ENCODE measurements at places on chromosomes 2 and 18.

DNA sequence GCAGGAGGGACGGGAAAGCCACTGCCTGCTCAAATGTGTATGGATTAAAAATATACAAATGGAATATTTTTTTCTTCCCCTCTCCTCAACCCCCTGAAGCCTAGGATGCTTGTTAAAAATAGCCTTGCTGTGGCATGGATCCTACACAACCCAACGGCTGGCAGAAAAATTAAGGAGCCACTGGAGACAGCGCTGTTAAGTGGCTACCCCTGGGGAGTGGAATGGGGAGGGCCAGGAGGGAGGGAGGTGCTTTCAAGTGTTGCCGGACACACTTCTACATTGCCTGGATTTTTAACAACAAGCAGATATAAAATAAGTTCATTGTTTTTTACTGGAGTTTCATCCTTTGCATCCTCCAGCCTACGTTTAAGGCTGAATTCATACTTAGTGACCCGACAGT lies 66.6 kb downstream of the ZBTB7C start:
- H3K36me3 ChIP-seq = no peaks in the 10 kb centered on the region
- no peaks in the 10 kb centered on the region for H3K27me3 ChIP-seq
- H3K4me3 ChIP-seq = peak overlapping the region; percentile 48
- H3K27ac ChIP-seq = peak overlapping the region; percentile 78
- no peak for DNase-seq

DNA sequence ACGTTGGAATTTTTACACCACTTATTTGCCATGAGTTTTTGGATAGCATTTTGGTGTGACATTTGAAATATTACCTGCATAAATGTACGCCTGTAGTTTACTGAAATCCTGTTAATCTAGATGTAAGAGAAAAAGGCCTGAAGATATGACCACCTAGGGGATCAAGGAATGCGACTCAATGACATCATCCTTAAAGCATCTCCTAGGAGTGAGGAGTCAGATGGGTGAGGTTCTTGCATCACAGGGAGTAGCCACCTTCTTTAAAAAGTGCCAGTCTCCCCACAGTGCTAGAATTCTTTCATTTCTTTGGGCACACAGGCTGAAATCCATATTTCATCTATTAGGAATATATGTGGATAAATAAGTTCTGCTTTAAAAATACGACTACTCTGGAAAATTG lies 34.5 kb downstream of the ADCYAP1 start:
- no peaks in the 10 kb centered on the region for H3K27me3 ChIP-seq
- DNase-seq = no peak
- no peak overlapping the region for H3K27ac ChIP-seq
- no peaks in the 10 kb centered on the region for H3K4me1 ChIP-seq
- H3K4me3 ChIP-seq = no peak overlapping the region
- H3K36me3 ChIP-seq = no peaks in the 10 kb centered on the region

GRCh38 chr2:189109921-189110397 lies 69.6 kb downstream of the COL5A2 start:
- H3K36me3 ChIP-seq = no peaks in the 10 kb centered on the region
- DNase-seq = no peak
- no peak overlapping the region for H3K27ac ChIP-seq
- H3K4me1 ChIP-seq = peaks cover 27% of the 10 kb centered on the region

GRCh38 chr18:6666012-6666685 lies 63.4 kb upstream of the ARHGAP28 start:
- H3K36me3 ChIP-seq = no peaks in the 10 kb centered on the region
- H3K4me3 ChIP-seq = no peak overlapping the region
- H3K4me1 ChIP-seq = no peaks in the 10 kb centered on the region
- no peak overlapping the region for H3K27ac ChIP-seq
- no peak for DNase-seq

DNA sequence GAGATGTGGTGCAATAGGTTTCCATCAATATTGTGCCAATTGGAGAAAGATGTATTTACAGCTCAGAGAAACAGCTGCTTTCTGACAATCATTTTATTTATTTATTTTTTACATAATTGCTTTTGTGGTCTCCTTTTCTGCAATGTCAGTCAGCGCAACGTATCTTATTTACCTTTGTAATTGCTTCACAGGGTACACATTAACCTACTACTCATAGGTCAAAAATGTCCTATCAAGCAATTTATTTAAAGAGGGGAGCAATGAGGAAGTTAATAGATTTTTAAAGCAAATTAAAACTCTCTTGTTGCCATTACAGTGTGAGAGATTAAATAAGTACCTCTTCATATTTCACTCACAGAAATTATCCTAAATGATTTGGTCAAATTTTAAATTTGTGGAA lies 291.0 kb downstream of the CALCRL start:
- no peak overlapping the region for H3K4me3 ChIP-seq
- no peaks in the 10 kb centered on the region for H3K36me3 ChIP-seq
- no peaks in the 10 kb centered on the region for H3K4me1 ChIP-seq

- no peak overlapping the region for H3K4me3 ChIP-seq
- DNase-seq = no peak
- no peaks in the 10 kb centered on the region for H3K36me3 ChIP-seq
- H3K27ac ChIP-seq = no peak overlapping the region
- no peaks in the 10 kb centered on the region for H3K27me3 ChIP-seq
Measured at GRCh38 chr2:164504253-164504652, 117.0 kb downstream of the GRB14 start.

GRCh38 chr2:69390471-69390870 lies 3.4 kb upstream of the GFPT1 start:
- DNase-seq = no peak
- no peak overlapping the region for H3K4me3 ChIP-seq
- H3K27ac ChIP-seq = no peak overlapping the region
- H3K4me1 ChIP-seq = no peaks in the 10 kb centered on the region
- H3K36me3 ChIP-seq = peaks cover 6% of the 10 kb centered on the region
- H3K27me3 ChIP-seq = no peaks in the 10 kb centered on the region

DNA sequence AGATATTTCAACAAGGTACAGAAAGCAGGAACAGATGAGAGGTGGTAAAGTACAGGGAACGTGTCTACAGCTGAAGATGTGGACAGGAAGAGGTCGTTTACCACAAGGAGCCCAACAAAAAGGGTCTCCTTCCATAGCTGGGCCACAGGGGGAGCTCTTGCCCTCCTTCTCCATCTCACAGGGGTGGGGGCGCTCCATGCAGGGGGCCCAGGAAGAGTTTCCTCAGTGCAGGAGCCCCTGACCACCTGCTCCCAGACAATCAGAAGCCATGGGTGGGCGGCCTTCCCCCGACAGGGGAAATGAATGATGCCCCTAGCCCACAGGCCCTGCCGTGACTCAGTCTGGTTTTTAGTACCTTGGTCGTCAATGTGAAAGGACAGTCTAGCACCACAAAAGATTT lies 163.6 kb upstream of the ZNF516 start:
- no peak overlapping the region for H3K27ac ChIP-seq
- H3K27me3 ChIP-seq = no peaks in the 10 kb centered on the region
- H3K36me3 ChIP-seq = no peaks in the 10 kb centered on the region
- no peak overlapping the region for H3K4me3 ChIP-seq

DNA sequence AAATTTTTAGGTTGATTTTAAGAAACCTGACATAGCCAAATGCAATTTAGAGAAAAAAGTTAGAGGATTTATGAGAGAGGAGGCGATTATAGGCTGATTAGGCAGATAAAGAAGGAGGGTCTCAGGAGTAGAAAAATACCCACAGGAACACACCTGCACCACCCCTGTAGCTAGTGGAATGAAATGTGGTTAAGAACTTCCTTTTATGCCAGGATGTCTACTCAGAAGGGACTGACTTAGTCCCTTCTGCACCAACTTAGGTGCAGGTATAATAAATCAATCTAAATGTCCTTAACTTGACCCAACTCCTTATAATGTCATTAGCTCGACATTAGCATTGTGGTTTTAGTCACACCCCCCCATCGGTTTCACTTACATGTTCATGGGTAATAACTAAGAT lies 1274.5 kb upstream of the TMEFF2 start:
- no peak overlapping the region for H3K27ac ChIP-seq
- DNase-seq = no peak
- H3K36me3 ChIP-seq = no peaks in the 10 kb centered on the region

- no peaks in the 10 kb centered on the region for H3K27me3 ChIP-seq
- H3K4me3 ChIP-seq = no peak overlapping the region
- peaks cover 28% of the 10 kb centered on the region for H3K36me3 ChIP-seq
Measured at GRCh38 chr18:79447703-79448367, 52.1 kb downstream of the NFATC1 start.

GRCh38 chr18:80198994-80199748 lies 48.1 kb downstream of the PARD6G start:
- no peaks in the 10 kb centered on the region for H3K27me3 ChIP-seq
- no peaks in the 10 kb centered on the region for H3K36me3 ChIP-seq
- no peak overlapping the region for H3K27ac ChIP-seq
- H3K4me1 ChIP-seq = no peaks in the 10 kb centered on the region

GRCh38 chr2:8402222-8402621 lies 279.6 kb upstream of the ID2 start:
- no peak overlapping the region for H3K27ac ChIP-seq
- no peak for DNase-seq
- H3K4me3 ChIP-seq = no peak overlapping the region
- H3K4me1 ChIP-seq = no peaks in the 10 kb centered on the region

DNA sequence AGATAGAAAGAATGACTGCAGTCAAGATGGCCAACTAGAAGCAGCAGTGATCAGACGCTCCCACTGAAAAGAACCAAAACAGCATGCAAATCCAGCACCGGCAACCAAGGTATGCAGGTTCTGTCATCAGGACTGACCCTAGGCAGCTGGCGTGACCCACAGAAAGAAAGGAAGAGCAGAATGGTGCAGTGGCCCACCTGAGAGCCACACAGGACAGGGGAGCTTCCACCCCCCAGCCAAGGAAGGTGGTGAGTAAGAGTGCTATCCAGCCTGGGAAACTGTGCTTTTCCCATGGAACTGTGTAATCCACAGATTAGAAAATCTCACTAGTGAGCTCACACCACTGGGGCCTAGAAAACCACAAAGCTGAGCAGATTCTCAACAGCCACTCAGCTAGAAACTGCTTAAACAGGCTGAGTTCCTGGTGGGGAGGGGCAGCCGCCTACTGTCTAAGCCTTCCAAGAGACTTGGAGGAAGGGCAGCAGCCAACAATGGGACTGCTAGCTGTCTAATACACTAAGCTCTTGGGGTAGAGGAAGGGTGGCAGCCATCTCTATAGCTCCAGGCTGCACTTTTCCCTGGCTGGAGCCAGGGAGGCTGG lies 127.9 kb downstream of the EVA1A start:
- no peaks in the 10 kb centered on the region for H3K36me3 ChIP-seq
- H3K27me3 ChIP-seq = no peaks in the 10 kb centered on the region
- H3K27ac ChIP-seq = no peak overlapping the region
- H3K4me1 ChIP-seq = no peaks in the 10 kb centered on the region
- H3K4me3 ChIP-seq = no peak overlapping the region
- DNase-seq = no peak

- peak overlapping the region; percentile 90 for H3K4me3 ChIP-seq
- H3K36me3 ChIP-seq = peaks cover 5% of the 10 kb centered on the region
- H3K4me1 ChIP-seq = peaks cover 20% of the 10 kb centered on the region
- H3K27me3 ChIP-seq = no peaks in the 10 kb centered on the region
- DNase-seq = no peak
- H3K27ac ChIP-seq = peak overlapping the region; percentile 95
Measured at GRCh38 chr2:159711562-159712142, 654 bp upstream of the MARCHF7 start.

DNA sequence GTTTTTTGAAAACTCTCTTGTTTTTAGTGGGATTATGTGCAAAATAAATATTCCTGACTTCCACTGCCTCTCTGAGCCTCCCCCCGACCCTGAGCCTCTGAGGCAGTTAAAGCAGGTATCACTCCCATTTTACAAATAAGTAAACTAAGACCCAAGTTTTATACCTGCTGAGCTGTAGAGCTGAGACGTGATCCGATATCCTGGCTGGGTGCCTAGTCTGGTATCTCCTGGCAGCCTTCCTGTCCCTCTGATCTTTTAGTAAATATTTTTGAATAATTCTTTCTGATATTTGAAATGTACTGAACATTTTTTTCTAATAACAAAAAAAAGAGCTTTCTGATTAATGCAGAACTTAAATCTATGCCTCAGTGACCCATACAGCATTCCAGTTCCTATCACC lies 108.3 kb upstream of the NOSTRIN start:
- H3K27ac ChIP-seq = no peak overlapping the region
- no peaks in the 10 kb centered on the region for H3K27me3 ChIP-seq
- H3K4me3 ChIP-seq = no peak overlapping the region
- H3K36me3 ChIP-seq = no peaks in the 10 kb centered on the region
- no peaks in the 10 kb centered on the region for H3K4me1 ChIP-seq

- H3K4me1 ChIP-seq = peaks cover 8% of the 10 kb centered on the region
- no peaks in the 10 kb centered on the region for H3K27me3 ChIP-seq
- H3K36me3 ChIP-seq = no peaks in the 10 kb centered on the region
- H3K4me3 ChIP-seq = no peak overlapping the region
Measured at GRCh38 chr2:28048341-28048740, 157.8 kb downstream of the BABAM2 start.

- no peaks in the 10 kb centered on the region for H3K4me1 ChIP-seq
- no peaks in the 10 kb centered on the region for H3K27me3 ChIP-seq
- no peak overlapping the region for H3K4me3 ChIP-seq
- no peak for DNase-seq
- H3K36me3 ChIP-seq = no peaks in the 10 kb centered on the region
Measured at GRCh38 chr2:479490-480176, 191.7 kb upstream of the ALKAL2 start.

DNA sequence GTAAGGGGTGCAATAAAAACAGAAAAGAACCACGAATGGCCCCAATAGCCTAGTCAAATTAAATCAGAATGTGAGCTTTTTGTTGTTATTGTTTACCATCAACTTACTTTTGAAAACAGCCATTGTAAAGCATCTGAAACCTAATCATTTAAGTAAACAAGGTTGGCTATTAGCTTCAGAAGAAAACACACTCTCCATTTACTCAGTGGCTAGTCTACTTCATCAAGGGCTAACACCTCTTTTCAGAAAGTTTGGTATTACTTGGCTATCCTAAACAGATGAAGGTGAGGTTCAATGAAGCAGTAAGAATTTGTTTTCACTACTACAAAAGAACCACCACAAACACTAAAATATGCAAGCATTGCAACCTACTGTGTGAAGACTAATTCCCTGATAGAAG lies 398.0 kb downstream of the CDH2 start:
- H3K27me3 ChIP-seq = no peaks in the 10 kb centered on the region
- H3K36me3 ChIP-seq = no peaks in the 10 kb centered on the region
- H3K4me3 ChIP-seq = no peak overlapping the region
- no peak overlapping the region for H3K27ac ChIP-seq
- H3K4me1 ChIP-seq = no peaks in the 10 kb centered on the region

DNA sequence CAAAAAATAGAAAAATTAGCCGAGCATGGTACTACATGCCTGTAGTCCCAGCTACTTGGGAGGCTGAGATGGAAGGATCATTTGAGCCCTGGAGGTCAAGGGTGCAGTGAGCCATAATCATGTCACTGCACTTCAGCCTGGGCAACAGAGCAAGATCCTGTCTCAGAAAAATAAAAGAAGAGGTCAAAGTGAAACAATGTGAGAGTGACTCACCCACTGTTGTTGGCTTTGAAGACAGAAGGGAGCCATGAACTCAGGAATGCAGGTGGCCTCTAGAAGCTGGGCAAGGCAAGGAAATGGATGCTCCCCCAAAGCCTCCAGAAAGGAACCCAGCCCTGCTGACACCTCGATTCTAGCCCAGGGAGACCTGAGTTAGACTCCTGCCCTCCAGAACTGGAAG lies 3.7 kb upstream of the TMEM214 start:
- no peak overlapping the region for H3K4me3 ChIP-seq
- DNase-seq = no peak
- peaks cover 10% of the 10 kb centered on the region for H3K36me3 ChIP-seq
- H3K4me1 ChIP-seq = peaks cover 4% of the 10 kb centered on the region

GRCh38 chr2:139228276-139228675 lies 448.1 kb upstream of the NXPH2 start:
- no peak for DNase-seq
- H3K4me1 ChIP-seq = no peaks in the 10 kb centered on the region
- H3K27me3 ChIP-seq = no peaks in the 10 kb centered on the region
- H3K27ac ChIP-seq = no peak overlapping the region
